ENCODE measurements at places on chromosomes 7 and 10.

GRCh38 chr7:104548861-104549260 lies 220.5 kb downstream of the LHFPL3 start:
- no peak for DNase-seq

GRCh38 chr7:81333536-81333935 lies 414.7 kb upstream of the SEMA3C start:
- DNase-seq = no peak

DNA sequence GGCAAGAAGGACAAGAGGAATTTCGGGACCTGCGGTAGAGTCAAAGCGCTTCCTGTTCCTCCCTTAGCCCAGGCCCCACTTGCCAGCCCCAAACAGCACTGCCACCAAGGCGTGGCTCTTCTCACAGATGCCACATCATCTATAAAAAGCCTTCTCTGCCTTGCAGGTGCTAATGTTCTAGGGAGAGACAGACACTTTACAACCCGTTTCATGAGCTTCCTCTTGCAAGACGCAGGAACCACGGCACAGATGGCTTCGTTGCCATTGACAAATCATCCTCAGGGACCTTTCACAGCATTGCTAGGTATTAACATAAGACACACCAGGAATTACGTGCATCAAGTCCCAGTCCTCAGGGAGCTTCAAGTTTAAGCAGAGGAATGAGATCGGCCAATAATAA lies 180.9 kb downstream of the JCAD start:
- DNase-seq = no peak

GRCh38 chr7:1703871-1704810 lies 34.1 kb downstream of the ELFN1 start:
- no peak for DNase-seq

- no peak for DNase-seq
These were observed 100.4 kb downstream of the ZNF277 start for GRCh38 chr7:112306903-112307302.

- DNase-seq = no peak
These were observed 55.2 kb downstream of the TACC2 start for GRCh38 chr10:122044045-122044661.

GRCh38 chr10:78944723-78945312 lies 123.9 kb upstream of the ZMIZ1 start:
- no peak for DNase-seq

Data from stimulated activated CD8-positive, alpha-beta memory T cell treated with anti-CD3 and anti-CD28 coated beads, Interleukin-15, amount 100 ng/mL, for 4 hours (primary cell).